ENCODE measurements at places on chromosomes 2 and 18.

DNA sequence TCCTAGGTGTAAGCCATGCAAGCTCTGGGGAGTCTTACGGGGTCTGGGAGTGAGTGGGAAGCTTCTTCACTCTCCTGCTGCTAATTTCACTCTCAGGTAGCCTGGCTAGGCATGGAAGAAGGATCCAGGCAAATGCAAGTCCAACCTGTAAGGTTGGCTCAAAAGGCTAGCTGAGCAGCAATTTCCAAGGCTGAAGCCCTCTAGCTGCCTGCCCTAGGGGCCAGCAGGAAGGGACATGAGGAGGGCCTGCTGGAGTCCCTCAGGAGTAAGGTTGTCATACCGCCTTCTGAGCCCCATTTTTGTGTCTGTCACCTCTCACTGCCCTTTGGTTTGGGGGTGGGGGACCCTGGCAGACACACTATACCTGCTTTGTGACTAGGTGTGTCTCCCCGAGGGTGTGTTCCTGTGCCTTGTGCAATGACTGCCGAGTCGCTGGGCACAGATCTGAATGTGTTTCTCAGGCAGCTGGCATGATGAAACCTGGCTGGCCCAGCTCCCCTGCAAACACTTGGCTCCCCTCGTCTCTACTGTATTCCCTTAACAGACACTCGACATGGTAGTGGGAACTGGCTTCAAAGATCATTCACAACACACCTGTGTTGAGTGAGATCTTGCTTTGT lies 123.9 kb upstream of the FAM136A start:
- no peak for DNase-seq

- no peak for DNase-seq
Measured at GRCh38 chr2:159516241-159516758, 100.0 kb downstream of the BAZ2B start.

- DNase-seq: no peak
Measured at GRCh38 chr2:28344756-28345373, 47.8 kb upstream of the FOSL2 start.

- DNase-seq: no peak
Measured at GRCh38 chr2:221106241-221106640, 465.9 kb downstream of the EPHA4 start.

GRCh38 chr18:45837283-45838070 lies 12.0 kb downstream of the SIGLEC15 start:
- no peak for DNase-seq

DNA sequence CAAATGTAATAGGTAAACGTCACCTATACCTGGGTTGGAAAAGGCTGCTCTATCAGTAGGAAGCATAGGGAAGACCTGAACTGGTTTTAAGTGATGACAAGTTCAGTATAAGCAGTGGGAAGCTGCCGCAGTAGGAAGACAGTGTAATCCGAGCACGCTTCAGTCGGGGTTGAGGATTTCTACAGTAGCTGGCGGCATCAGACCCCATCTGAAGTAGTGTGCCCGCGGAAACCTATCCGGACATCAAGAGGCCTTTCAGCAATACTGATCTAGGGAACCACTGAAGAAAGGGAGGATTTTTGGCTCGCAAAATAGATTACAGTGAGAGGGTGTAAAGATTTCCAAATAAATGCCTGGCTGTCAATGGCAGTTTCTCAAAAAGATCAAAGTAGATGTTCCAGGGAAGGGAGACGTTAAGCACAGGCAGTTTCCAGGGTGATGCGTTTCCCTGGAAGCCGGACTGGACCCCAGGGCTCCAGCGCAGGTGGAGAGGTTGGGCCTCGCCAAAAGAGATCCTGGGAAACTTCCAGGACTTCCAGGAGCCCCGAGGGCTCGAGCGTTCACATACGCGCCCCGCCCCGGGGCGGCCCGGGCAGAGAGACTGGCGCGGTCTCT lies 5.3 kb downstream of the LOXL3 start:
- DNase-seq: no peak

- no peak for DNase-seq
Measured at GRCh38 chr2:62686012-62686685, 19.4 kb upstream of the EHBP1 start.

DNA sequence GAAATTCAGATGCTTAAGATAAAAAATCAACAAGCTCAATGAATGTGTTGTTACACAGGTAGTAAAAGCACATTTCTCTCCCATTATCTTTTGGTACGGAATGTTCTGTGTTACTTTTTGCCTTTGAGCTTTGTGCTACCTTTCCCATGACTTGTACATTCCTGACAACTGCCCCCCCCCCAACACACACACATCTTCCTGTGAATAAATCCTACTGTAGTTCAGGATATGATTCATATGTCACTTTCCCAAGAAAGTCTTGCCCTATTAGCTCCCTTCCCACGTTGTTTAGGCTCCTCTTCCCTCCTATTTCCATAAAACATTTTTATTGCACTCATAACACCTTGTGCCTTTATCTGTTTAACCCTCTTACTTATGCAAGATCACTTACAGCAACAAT lies 442.6 kb upstream of the LRATD1 start:
- no peak for DNase-seq

DNA sequence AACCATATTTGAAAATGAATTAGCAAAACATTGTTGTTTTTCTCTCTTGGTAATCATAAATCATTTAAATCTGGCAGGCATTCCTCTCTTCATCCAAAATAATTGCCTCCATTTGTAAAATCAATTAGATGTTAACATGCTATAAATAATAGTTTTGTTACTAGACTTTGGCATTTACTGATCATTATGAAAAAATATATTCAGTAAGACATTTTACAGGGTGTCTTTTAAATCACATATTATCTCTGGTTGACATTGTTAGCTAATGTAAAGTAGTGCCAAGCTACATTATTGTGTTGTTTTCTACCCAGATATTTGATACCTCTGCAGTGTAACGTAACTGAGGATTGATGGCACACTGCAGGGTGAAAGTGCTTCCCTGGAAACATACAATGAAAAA lies 31.8 kb upstream of the DLX1 start:
- DNase-seq: no peak

- no peak for DNase-seq
Measured at GRCh38 chr2:237885111-237885930, 25.9 kb downstream of the RAMP1 start.

- no peak for DNase-seq
Measured at GRCh38 chr2:147086715-147087114, 758.1 kb upstream of the ACVR2A start.

DNA sequence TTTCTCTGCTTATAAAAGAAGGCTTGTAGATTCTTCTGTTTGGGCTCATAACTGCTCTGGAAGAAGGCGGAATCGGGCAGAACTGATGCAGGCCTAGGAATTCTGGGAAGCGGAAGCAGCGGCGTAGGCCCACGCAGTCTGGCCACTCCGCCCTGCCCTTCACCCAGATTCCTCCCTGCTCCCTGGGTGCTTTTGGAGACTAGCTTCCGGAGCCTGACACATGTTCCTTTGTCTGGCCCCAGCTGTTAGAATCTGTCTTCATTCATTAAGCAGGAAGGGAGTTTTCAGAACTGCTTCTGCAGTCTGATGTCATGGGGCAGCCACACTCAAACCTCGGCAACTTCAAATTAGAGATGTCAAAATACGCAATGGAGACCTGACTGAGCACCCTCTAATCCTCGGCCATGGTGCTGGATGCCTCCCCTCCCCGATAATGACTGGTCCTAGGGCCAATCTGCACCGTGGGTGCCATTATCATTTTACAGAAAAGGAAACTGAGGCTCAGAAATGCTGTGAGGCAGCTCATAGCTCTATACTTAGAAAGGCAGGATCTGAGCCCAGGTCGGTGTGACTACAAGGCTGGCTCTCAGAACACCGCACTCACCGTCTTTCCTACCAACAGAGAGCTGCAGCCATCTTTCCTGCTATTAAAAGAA lies 275.7 kb downstream of the MYCN start:
- DNase-seq: no peak

- DNase-seq: no peak
Measured at GRCh38 chr2:219285373-219285735, 6.2 kb downstream of the DNAJB2 start.

- no peak for DNase-seq
Measured at GRCh38 chr2:237539681-237540080, 26.7 kb upstream of the PRLH start.

GRCh38 chr18:77777163-77777562 lies 527.5 kb downstream of the GALR1 start:
- no peak for DNase-seq

DNA sequence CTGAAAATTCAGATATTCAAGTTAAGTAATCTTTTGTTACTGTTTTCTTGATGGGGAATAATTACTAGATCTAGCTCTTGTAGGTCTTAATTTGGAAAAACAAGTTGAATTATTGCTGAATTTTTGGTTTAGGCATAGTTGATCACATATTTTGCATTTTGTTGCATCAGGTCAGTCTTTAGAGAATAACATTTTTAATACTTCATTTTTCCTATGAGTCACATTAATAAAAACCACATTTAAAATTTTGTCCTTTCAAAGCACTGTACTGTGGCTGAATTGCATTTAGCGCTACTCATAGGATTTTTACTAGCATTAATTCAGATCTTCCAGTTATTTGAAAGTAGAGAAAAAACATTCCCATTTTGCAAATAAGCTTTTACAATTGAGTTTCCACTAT lies 23.2 kb downstream of the MAP4K4 start:
- no peak for DNase-seq

DNA sequence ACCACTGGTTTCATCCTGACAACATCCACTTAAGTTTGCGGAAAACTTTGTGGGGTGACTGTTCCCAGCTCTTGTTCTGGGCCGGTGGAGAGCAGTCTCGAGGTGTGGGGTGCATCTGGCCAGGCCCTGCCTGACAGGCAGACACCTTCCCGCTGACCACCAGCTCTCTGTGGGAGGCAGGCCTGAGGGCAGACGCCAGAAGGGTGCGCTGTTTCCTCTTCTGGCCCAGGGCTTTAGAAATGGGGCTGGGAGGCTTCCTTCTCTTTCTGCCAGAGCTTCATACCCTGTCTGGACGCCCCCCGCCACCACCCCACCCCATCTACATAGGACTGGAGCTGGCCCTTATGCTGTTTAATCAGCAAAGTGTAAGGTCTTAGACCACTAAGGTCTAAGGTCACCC lies 263.8 kb downstream of the LOXHD1 start:
- DNase-seq: no peak

- no peak for DNase-seq
Measured at GRCh38 chr2:99867770-99868169, 274.6 kb downstream of the AFF3 start.

GRCh38 chr2:51484605-51485004 lies 452.7 kb upstream of the NRXN1 start:
- DNase-seq: no peak

GRCh38 chr18:1599196-1599595 lies 694.5 kb downstream of the ADCYAP1 start:
- no peak for DNase-seq

- DNase-seq: no peak
Measured at GRCh38 chr18:13934676-13935075, 19.3 kb upstream of the MC2R start.

- DNase-seq: no peak
Measured at GRCh38 chr2:128092656-128093055, 1.7 kb downstream of the UGGT1 start.

DNA sequence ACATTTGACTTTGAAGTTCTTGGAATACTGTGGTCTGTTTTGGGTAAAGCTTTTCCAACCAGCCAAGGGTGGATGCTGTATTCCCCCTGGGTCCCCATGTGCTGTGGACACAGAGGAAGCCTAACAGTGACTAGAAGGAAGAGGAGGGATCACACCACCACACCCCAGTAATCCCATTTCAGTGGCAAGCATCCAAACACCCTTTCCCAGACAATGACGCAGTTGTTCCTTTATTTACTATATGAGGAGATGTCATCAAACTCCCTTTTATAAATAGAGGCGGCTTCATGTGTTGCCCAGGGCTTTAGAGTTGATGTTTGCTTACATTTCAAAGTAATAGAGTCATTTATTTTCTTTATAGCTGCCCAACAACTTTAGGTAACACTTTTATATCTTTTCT lies 959.4 kb upstream of the GYPC start:
- DNase-seq: no peak

GRCh38 chr18:56541340-56541739 lies 97.1 kb downstream of the TXNL1 start:
- DNase-seq: no peak

DNA sequence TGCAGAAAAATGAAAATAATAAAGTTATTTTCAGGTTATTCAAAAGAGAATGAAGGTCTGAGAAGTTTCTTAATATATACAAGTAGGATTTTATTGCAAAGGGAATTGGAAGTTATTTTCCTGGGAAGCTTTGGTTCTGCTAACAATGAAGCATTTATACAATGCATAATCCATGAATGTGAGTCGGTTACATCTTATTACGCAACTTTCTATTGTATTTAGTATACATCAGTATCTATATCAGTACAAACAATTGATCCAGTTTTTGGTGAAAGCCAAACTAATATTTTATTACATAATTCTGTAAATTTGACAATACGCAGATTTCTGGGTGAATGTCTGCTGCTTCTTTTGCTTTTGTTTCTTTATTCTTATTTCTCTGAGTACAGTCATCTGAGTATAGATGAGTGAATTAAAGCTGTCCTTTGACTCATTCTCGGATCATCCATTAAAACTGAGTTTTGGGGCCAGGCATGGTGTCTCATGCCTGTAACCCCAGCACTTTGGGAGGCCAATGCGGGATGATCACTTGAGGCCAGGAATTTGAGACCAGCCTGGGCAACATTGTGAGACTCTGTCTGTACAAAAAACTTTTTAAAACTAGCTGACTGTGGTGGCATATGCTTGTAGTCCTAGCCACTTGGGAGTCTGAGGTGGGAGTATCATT lies 108.5 kb downstream of the SOCS6 start:
- DNase-seq: no peak

GRCh38 chr2:159199761-159200465 lies 86.6 kb downstream of the WDSUB1 start:
- no peak for DNase-seq

DNA sequence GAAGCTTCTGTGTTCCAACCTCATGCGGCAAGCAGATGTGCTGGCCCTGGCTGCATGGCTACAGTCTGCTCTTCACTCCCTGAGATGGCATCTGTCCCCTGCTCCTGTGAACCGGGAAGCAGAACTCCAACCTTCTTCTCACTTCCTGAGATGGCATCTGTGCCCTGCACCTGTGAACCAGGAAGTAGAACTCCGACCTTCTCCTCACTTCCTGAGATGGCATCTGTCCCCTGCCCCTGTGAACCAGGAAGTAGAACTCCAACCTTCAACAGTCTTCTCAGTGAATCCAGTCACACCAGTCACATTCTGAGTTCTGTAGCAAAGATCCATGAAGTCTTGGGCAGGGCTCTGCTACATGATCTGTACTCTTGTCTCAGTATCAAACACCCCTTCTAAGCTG lies 887.2 kb upstream of the KLHL29 start:
- no peak for DNase-seq

- no peak for DNase-seq
Measured at GRCh38 chr2:219065484-219065883, 4.8 kb upstream of the IHH start.

DNA sequence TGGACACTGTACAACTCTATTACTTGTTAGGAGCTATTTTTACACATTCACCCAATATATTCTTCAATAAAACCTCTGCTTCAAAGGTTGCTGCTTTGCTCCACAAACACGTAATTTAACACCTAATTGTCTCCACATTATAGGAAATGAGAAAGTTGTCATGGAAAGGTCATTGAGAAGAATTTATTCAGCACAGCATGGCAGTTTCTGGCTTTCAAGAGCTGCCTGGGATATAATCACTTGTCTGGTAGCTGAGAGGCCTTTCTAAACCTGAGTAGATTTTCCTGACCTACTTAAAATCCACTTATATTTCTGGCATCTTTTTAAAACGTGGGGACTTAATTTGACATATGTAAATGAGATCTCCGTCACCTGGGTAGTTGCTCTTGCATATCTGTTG lies 216.1 kb downstream of the ZNF804A start:
- no peak for DNase-seq

GRCh38 chr18:34697891-34698290 lies 12.2 kb upstream of the DTNA start:
- no peak for DNase-seq

Measured in central memory CD8-positive, alpha-beta T cell (primary cell).